Activated CD4-positive, alpha-beta T cell treated with anti-CD3 and anti-CD28 coated beads for 36 hours (primary cell): ENCODE measurements at places on chromosomes 7 and 10. TPM values are rescaled to one million over a fixed set of nuclear protein-coding genes. Genes with fewer than 3 reads are reported as not detected.

- DNase-seq: peak; percentile 60
These were observed 9.3 kb upstream of the TMEM270 start for GRCh38 chr7:73851410-73852338.

DNA sequence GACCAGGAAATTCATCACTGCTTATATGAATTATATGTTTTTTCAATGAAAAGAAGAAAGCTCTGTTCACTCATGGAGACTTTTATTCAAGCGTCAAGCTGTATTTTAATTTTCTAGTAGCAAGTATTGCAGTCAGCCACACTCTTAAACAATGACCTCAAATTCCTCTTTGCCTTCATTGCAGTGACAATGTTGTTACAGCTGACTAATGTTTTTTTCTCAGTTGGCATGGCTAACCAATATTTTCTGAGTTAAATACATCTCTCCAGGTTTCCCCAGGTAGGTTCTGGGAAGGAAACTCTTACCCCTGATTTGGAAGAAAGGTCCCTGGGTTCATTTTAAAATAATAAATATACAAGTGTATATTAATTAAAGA, 241.5 kb downstream of the WDR11 start:
- no peak for DNase-seq

GRCh38 chr7:113086431-113086888, at the start of gene GPR85:
TSS of gene GPR85 (minus strand) at chr7:113086827. CDS start at chr7:113084721, 2,106 bp downstream.
- peak; percentile 55 for DNase-seq

- no peak for DNase-seq
These were observed 9.3 kb downstream of the RCC1L start for GRCh38 chr7:75064291-75064690.

The EXOSC1 gene
- 52.3 TPM for total RNA-seq

The VWDE gene
- total RNA-seq: 2.2 TPM

DNA sequence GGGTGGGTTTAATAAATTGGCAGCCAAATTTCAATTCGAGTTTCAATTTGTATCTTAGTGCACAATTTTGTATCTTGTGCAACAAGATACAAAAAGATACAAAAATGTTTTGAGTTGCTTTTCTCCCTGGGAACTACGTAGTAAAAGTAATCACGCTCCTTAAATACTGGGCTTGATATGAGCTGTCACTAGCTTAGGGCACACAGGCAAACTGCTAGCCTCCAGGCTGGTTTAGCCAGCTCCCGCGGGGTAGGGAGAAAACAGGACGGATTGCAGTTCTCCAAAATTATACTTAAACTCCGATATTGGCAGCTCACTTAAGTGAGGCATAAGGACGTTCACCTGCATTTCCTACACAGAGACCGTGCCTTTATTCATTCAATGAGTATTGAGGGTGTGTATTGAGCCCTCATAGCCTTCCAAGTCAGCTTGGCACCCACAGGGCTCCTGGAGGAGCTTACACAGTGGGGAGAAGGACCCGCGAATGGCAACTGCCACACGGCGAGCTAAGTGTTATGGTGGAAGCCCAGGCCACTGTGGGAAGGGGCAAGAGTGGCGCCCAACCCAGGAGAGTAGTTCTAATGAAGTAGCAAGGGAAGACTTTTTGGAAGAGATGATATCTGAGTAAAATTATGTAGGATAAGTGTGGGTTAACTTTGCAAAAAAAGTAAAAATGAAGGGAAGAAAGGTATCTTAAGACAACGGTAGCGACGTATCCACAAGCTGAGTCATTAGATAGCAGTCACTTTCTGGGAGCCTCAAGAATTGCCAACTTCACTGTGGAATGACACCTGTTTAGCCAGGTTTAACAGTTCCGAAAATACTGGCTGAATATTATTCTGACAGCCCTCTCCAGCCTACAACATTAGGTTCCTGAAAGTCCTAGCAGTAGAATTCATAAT, 1.6 kb upstream of the EPC1 start:
- DNase-seq: no peak

GRCh38 chr7:22793593-22794462, 28.8 kb downstream of the TOMM7 start:
- no peak for DNase-seq

The KDM7A gene
- total RNA-seq: 17.9 TPM

The AFAP1L2 gene
- total RNA-seq: 2.0 TPM

GRCh38 chr7:22613496-22613895, 113.5 kb upstream of the IL6 start:
- no peak for DNase-seq

The MMP21 gene
- total RNA-seq: not detected

The AZGP1 gene
- total RNA-seq: not detected

DNA sequence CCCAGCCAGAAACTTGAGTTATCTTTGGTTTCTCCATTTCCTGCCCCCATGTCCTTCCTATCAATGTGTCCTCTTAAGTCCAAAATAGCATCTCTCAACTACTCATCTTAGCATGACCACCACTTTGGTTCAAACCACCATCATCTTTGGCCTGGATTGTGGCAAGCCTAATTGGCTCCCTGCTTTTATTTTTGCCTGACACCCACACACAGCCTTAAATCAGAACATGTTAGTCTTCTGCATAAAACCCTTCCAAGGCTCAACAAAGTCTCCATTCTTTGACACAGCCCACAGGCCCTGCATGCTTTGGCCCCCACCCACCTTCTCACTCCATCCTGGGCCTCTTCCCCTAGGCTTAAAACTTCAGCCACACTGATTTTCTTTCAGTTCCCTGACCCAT, 2.0 kb upstream of the TSPAN14 start:
- DNase-seq: no peak

DNA sequence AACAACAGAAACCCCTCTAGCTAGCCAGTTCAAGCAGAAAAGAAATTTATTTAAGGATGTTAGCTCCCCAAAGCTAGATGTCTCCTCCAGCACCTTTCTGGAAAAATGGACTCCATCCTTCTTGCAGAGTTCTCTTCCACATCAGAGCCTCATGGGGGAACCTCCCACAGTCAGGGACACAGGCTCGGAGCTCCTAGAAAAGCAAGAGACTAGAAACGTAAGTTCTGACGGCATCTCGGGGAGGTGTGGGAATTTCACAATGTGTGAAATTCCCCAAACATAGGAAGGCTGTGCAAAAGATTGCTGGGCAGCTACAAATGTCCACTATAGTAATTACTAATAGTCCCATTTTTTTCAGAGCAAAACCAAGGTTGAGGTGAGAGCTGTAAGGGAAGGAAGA, 184.8 kb downstream of the EVX1 start:
- no peak for DNase-seq

The OR6V1 gene
- total RNA-seq: not detected

The BNIP3 gene
- total RNA-seq: 256 TPM

DNA sequence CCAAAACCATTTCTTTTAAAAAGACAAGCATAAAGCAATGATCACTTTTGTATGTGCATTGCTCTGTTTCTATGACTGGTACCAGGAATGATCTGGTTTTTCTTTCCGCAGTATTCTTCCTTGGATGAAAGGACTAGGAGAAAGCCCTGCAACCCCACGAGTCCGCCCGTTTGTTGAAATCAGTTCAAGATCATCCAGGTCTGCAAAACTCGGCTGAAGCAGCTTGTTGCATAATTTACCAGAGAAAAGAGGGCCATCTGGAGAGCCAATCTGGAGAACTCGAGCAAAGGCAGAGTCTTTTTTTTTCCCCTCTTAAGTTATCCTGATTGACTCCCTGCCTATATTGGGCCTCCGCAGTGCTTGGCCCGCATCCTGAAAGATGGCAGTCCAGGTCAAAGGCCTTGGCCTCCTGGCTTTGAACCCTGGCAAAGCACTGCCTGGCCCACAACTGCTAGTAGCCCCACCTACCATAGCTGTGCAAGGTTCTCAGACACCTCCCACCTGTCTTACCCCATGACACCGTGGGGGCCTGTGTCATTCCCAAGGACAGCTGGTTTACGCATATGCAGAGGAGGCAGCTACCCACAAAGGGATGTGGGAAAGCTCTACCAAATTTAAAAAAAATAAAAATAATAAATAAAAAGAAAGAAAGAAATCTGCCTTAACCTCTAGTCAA, 572.2 kb downstream of the INHBA start:
- no peak for DNase-seq

DNA sequence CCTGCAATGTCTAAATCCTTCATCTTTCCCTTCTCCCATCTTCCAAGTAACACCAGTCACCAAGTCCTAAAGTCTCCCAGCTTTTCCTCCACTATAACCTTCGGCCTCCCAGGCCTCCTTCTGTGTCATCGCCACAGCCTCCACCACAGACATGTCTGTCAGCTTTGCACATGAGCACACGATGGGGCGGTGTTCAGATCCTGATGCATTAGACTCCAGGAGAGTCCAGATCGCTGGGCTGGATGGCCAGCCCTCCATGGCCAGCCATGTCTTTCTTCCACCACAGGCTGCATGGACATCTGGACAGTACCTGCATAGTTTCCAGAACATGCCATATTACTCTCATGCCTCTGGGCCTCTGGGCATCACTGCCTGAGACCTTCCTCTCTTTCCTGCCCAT, 974.2 kb upstream of the ZNF722 start:
- DNase-seq: no peak

The NEUROG3 gene
- total RNA-seq: 0.18 TPM

DNA sequence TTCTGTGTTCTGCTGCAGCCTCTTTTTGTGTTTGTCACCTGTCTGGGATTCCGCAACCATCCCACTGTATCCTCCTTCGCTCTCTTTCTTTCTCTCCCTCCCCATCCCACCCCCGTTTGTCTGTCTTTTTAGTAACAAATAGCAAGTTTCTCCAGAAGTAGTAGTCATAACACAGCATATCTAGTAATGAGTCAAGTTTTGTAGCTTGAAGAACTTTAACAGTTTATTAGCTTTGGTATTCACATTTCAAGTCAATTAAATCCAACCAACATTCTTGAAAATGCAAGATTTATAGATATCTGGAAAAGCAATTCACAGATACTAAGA, 154.1 kb upstream of the MTPN start:
- DNase-seq: no peak

The PTF1A gene
- total RNA-seq: not detected

DNA sequence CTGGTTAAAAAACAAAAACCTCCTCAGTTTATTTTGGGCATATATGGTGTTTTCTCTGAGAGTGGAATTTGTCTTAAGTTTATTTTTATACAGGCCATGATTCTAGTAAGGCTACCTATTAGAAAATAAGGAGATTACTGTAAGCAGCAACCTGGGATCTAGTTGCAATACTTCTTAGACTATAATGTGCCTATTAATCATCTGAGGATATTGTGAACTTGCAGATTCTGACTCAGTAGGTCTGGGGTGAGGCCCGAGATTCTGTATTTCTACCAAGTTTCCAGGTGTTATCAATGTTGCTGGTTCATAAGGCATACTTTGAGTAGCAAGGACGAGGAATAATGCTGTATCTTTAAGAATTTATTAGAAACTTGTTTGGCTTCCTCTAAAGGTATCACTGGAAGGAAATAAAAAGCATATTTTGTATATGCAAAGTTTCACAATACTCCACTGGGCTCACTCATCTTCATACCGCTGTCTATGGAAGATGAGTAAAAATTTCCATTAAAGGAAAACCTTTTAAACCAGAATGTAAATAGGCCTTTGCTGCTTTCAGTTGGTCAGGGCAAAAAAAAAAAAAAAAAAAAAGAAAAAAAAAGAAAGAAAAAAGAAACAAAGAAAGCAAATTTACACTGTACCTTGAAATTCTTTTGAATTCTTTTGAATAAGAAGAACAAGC, 105.8 kb downstream of the BMPER start:
- no peak for DNase-seq

- peak; percentile 80 for DNase-seq
These were observed 701 bp downstream of the STK17A start for GRCh38 chr7:43583424-43584194.

DNA sequence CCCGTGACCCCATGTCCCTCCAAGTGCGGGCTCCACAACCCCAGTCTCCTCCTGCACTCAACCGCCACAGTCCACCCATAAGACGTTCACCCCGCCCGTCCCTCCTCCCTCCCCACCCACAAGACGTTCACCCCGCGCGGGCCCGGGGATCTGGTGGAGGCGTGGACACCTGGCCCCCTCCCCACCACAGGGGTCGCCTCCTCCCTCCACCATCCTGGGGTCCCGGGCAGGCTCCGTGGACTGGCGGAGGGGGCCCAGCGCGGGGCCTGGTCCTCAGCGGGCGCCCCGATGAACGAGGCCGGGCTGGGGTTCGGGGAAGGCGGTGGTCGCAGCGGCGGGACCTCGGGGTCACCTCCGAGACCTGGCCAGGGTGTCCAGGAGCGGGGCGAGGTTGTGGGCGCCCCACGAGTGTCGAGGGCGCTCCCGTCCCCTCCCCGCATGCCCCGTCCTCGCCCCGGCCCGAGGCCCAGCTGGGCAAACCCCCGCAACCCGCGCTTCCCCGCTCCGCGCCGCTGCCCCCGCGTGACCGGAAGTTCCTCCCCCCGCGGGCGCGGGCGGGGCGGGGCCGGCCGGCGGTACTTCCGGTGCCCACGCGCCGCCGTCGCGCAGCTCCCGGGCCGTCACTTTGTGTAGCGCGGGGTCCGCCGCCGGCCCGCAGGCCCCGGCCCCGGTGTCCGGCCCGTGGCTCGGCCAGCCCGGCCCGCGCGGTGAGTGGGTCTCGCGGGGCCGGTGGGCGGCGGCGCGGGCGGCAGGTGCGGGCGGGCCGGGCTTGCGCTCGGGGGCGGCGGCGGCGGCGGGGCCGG, at the start of gene ZNF316:
ZNF316 (plus strand) TSS at position 578 of the 803 bp plus-strand sequence. CDS start 5,092 bp downstream, outside the sequence.
- DNase-seq: peak; percentile 71

DNA sequence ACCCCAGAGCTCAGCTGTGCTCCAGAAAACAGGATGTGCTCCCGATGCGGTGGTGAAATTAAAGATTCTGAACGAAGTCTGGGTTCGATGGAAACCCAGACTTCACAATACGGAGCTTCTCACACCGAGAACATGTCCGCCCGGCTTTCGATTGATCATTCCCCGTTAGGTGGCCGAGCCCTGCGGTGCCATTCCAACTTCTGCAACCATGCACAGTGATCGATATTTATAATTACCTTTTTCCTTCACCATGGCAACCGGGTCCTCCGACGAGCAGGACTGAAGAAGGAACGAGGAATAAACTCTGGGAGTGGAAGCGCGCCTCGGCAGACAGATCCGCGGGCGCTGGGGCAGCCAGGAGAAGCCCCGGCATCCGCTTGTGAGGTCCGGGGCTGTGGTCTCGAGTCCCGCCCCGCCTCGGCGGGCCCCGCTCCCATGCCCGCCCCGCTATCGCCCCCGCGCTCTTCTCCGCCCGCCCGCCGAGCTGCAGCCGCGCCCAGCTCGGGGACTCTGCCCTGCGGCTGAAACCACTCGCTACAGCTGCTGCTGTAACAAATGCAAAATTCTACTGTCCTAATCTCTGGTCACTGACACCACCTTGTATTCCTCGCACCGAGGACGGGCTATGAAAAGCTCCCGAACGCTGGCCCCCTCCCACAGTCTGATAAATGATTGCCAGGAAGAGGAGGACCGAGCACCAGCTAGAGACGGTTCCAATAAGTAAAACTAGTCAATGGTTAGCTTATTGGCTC, 26.2 kb downstream of the ABLIM1 start:
- DNase-seq: peak; percentile 57

DNA sequence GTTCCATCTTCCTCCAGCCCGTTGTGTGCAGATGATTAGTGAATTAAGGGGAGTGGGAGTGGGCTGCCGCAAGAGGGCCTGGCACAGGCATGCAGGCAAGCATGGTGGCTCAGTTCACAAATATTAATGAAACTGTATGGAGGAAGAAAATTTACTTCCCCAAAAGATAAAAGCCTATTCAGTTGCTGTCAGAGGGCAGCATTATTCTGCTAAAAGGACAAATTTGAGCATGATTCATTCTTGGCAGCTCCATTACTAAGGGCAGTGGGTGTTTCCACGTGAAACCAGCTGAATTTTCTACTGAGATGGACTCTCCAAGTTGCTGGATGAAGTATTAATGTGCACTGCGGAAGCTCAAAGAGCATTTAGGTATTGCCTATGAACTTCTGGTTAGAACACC, 90.9 kb upstream of the WDR11 start:
- no peak for DNase-seq
